ENCODE measurements at places on chromosomes 2 and 18.

GRCh38 chr2:40302751-40303325 is 149.1 kb downstream of the SLC8A1 start:
- DNase-seq: no peak

DNA sequence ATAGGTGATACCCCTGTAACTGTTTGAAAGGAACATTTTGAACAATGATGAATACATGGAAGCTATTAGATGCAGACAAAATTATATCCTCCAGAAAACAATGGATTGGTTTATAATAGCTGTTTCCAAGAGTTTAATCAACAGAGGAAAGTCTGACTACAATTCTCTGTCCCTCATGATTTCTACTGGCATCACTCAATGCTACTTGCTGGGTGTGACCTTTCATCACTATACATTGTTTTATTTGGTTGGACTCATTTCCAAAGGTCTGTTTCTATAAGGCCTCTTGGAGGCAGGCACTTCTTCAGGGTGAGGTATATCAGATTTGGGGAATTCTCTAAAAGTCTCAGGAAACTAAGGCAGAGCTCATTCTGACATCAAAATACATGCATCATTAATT is 636.1 kb upstream of the SLC8A1 start:
- DNase-seq: no peak

DNA sequence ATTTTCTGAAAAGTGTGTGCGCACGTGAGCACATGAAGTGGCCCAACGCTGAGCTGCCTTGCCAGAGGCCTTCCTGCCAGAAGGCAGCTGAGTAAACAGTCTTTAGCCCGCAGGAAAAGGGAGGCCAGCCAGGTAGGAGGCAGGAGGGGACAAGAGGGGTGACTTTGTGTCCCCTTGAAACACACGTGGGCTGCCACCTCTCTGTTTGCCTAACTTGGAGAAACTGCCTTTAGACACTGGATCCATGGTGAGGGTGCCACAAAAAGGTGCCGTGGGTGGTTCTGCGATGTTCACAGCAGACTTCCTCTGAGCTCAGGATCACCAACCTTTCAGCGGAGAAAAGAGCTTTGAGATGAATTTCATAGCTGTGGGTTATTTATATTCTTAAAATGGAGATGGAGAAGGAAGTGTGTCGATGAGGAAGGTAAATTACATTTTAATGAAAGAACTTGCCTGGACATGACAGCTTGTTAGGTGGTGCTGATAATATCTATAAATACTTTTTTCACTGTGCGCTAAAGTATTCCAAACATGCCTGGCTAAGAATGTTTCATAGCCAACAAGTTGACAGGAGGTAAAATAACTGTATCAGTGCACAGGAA is 36.6 kb upstream of the ASB1 start:
- no peak for DNase-seq

- no peak for DNase-seq
Observed at GRCh38 chr2:74582184-74582583, 27.7 kb downstream of the DOK1 start.

- peak; percentile 30 for DNase-seq
Observed at GRCh38 chr2:133063775-133064174, 393.8 kb upstream of the LYPD1 start.

GRCh38 chr18:8450013-8450412 is 159.2 kb upstream of the RAB12 start:
- peak; percentile 4 for DNase-seq

- no peak for DNase-seq
Observed at GRCh38 chr2:231102772-231103171, 22.1 kb downstream of the HTR2B start.

DNA sequence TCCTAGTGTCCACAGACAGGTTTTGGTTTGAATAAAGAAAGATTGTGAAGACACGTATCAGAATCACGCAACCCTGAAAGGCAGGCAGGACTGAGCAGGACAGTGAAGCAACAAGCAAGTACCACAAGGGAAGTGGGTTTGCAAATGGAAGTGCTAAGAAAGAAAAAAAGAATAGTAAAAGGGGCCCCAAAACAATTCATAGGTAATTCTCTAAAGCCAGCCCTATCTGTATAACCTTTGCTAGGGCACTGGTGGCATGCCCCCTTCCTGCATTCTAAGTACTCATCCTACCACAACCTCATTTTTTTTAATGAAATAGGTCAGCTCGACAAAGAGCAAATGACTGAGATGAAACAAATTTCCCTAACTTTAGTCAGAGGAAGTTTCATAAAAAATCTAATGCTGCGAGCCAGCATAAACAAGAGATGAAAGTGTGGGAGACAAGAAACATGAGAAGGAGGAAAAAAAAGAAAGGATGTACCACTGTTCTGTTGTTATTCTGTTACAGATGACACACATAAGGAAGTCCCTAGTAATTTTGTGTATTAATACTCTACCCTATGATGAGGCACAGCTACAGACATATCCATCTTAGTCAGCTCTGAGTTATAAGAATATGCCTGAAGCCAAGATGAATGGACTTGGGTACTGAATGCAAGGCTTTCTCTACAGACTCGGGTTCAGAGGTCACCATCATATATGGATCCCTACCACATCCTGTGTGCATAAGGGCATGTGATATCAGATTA is 32.2 kb downstream of the IKZF2 start:
- peak; percentile 77 for DNase-seq
